ENCODE measurements at places on chromosomes 5 and 9. TPM values are rescaled to one million over a fixed set of nuclear protein-coding genes. Genes with fewer than 3 reads are reported as not detected.

Gene PLCXD3
- total RNA-seq, result 14.5 TPM

GRCh38 chr5:177303925-177304391 lies 359 bp downstream of the PRELID1 start:
- DNase-seq, result no peak

DNA sequence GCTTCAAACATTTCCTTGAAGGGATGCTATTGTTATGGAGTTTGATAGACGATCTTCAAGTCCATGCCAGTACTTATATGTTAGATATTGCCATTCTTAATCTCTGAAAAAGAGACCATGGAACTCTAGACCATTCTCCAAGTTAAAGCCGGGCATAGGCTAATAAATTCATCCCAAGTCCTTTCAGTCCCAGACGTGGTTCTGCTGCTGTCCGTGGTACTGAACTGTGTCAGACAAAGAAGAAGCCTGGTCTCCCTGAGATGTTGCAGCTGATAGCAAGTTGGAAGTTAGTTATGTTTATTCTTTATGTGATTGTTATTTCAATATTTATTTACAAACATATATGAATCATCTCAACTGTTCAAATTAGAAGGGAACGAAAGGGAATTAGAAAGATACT lies 158.7 kb downstream of the NMUR2 start:
- no peak for DNase-seq

DNA sequence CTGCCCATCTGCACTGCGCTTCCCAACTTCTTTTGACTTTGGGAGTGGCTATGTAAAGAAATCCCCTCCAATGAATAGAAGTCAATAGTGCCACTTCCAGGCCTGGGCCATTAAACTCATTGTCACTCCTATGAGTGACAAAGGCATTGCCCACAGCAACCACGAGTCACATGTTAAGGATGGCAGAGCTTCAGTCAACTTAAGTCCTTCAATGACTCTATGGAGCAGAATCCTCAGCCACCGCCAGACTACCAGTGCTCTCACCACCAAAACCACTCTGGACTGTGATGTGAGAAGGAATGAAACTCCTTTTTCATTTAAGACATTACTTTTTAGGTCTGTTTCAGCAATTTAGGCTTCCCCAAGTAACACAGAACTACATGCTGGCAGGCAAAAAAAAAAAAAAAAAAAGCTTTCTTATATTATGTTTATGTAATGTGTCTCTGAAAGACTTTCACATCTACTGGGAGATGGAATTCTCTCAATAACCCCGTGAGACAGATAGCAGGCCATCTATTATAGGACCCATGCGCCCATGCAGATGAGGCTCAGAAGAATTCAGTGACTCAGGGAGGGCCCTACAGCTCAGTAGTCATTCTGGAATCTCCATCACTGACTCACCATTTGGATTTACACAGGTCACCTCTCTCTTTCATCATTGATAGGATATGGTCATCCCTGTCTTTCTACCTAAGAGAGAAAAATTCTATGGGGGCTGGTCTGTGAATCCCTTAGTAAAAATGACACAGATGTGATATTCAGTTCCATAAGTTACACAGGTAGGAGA lies 180.5 kb downstream of the CEMIP2 start:
- no peak for DNase-seq

- no peak for DNase-seq
Measured at GRCh38 chr5:151902215-151902614, 22.4 kb downstream of the GLRA1 start.

DNA sequence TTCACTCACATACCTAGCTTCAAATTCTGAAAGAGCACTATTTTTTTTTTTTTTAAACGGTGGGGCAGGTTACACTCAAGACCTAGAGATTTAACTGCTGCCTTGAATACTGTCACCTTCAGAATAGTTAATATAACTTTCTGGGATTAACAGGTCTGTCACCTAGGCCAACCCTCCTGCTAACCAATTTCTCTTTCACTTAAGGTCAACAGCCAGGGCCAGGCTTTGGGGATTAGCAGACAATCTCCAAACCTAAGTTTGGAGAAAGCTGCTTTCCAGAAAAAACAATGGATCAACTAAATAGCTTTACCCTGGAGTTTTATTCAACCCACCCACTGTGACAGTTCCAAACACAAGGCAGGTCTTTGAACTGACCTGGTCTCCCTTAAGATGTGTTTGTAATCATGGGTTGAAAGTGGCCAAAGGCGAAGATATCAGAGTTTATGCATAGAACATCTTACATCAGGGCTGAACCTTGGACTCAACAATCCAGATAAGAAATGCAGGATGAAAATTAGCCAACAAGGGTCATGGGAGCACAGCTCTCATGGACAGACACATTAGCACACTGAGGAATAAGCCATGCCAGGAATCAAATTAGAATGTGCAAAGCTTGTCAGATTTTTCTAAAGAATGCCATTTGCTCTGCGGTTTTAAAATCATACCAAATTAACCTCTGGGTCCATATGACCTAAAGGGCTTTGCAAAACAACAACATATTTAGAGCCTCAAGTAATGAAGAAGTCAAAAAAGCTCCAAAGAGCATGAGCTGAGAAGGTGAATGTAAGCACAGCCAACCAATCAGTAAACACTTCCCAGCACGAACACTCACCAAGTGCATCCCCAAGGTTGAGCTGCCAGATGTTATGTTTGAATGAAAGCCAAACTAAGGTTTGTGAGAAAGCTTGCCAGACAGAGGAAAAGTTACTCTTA lies 538.5 kb upstream of the DMAC1 start:
- no peak for DNase-seq

GRCh38 chr5:160685695-160686094 lies 166.3 kb downstream of the ATP10B start:
- no peak for DNase-seq

Measured in aorta (tissue), 5 donors.